ENCODE measurements at places on chromosomes 6 and 20.

- no peak for DNase-seq
Observed at GRCh38 chr6:73586416-73586974, 65.7 kb upstream of the EEF1A1 start.

- no peak for DNase-seq
Observed at GRCh38 chr6:38640216-38640909, 634 bp upstream of the BTBD9 start.

- DNase-seq = no peak
Observed at GRCh38 chr6:134064461-134064860, 12.0 kb upstream of the SLC2A12 start.

GRCh38 chr6:143478479-143479062 lies 28.0 kb downstream of the PEX3 start:
- no peak for DNase-seq

DNA sequence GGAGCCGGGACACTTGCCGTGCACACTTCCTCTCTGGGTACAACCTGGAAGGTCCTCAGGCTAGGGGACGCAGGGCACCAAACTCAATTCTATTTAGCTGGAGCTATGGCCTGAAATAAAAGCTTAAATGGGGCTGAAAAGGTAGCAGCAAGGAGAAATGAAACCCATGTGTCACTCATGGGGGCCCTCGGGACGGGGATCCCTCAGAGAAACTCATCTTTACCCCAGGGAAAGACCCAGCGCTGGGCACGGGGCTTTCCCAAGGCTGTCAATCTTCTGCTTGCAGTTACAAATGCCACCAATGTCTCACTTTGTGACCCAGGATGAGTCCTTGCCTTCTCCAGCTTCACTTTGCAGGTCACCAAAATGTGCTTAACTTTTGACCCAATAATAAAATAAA lies 16.5 kb downstream of the SNAI1 start:
- no peak for DNase-seq

GRCh38 chr6:16229700-16230099 lies 8.7 kb upstream of the GMPR start:
- DNase-seq = no peak

DNA sequence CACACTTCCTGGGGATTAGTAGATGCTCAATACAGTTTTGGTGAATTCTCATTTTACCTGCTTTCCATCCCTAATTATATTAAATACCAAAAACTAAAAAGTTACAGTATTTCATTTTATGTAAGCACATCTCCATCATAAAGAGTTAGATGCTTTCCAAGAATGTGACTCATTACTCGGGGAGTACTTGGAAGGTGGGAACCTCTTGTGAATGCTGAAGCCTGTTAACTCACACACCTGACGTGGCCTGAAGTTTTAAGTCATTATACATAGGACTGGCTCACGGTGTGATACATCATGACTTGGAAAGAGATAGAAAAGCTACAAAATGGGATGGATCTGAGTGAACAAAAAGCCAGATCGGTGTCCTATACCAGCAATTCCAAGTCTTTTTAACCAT lies 2.2 kb upstream of the OSER1 start:
- no peak for DNase-seq

Measured in SJCRH30 (cell line).